Stimulated activated CD4-positive, alpha-beta T cell treated with anti-CD3 and anti-CD28 coated beads, Interleukin-2, amount 100 ng/mL, for 24 hours (primary cell): ENCODE measurements at places on chromosomes 5 and 9.

- peak; percentile 73 for DNase-seq
These were observed 6.2 kb upstream of the KLF9 start for GRCh38 chr9:70420441-70421271.

DNA sequence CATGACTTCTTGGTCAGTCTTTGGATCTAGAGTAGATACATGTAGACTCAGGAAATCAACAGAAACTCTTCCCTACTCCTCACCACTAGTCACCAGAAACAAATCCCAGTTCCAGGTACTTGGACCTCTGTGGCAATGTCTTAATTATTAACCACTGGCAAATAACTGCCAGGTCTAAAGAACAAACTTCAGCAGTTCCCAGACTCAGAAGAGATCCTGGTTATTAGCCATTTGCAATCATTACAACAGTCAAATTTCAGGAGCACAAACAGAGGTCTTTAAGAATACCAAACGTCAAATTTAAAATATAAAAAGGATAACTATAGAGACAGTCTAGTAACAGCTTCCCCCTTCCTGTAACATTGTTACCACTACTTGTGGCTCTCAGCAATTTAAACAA is 10.2 kb downstream of the DIAPH1 start:
- no peak for DNase-seq

DNA sequence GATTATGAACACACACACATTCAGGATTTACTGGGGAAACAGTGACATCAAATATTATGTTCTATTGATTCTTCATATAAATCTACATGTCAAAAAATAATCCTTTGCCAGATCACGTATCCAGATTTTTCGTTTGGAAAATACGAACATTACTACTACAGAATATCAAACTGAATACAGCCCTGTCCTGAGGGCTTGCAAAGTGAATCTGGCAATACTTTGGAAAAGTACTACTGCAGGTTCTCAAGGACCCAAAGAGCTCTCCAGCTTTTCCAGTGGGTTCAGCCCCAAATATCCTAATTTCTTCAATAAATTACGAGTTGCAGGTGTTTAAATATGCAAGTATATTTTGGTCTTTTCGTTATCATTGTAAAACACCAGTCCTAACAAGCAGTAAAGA is 411 bp upstream of the NDUFS4 start:
- no peak for DNase-seq

DNA sequence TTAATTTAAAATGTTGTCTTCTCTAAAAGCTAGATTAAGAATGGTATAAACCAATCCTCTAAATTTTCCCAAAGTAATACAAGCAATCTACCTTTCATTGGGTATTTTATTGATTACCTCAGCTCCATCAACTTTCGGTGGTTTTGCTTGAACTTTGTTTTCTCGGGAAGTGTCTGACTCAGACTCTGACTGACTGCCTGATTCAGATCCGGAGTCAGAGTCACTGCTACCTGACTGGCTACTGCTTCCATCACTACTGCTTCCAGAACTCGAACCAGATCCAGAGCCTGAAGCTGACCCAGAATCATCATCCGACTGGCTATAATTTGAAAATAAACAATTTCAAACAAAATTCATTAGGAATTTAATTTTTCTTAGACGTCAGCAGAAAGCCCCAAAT is 24.0 kb downstream of the CHD1 start:
- no peak for DNase-seq

GRCh38 chr9:35114840-35115628 is 628 bp downstream of the ATOSB start:
- peak; percentile 25 for DNase-seq

- peak; percentile 50 for DNase-seq
These were observed 67.7 kb downstream of the TENT4A start for GRCh38 chr5:6780802-6781391.

GRCh38 chr5:144436007-144436406 is 265.3 kb downstream of the KCTD16 start:
- no peak for DNase-seq

DNA sequence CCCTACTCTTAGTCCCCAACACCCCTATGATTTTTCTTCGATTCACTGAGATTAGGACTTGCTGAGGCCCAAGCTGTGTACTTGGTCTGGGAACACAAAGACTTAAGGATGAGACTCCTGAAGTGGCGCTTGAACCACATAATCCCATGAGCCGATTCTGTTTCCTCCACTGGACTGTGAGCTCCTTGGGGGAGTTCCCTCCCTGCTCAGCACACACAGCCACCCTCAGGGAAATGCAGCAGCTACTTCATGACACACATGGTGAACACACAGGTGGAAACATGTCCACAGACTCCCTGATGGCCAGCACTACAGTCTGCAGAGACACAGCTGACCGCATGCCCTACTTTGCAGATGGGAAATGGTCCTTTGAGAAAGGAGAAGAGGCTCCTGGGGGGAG is 101.1 kb downstream of the C5orf15 start:
- DNase-seq: no peak

GRCh38 chr5:87650284-87650683 is 237.6 kb upstream of the CCNH start:
- DNase-seq: no peak

GRCh38 chr5:87560528-87560927 is 147.8 kb upstream of the CCNH start:
- no peak for DNase-seq

- no peak for DNase-seq
These were observed 121.4 kb downstream of the KCTD16 start for GRCh38 chr5:144292029-144292428.

GRCh38 chr9:109466623-109467590 is 31.2 kb downstream of the PTPN3 start:
- no peak for DNase-seq

GRCh38 chr9:37209431-37210386 is 89.3 kb downstream of the ZCCHC7 start:
- no peak for DNase-seq

DNA sequence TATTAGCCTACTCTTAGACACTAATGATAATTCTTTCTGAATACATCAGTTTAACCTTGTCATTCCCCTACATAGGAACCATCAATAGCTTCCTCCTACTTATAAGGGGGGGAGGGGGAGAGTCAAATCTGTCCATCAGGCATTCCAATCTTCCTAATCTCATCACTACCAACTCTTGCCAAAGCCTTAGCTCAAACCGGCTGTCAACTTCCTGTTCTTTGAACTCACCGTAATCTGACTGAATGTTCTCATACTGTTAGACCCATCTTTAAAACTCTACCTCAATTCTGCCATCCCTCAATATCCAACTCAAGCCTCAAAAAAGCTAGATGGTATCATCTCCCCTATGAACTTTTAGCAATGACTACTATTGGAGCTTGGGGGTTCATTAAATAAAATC is 41.9 kb upstream of the RNF38 start:
- no peak for DNase-seq

DNA sequence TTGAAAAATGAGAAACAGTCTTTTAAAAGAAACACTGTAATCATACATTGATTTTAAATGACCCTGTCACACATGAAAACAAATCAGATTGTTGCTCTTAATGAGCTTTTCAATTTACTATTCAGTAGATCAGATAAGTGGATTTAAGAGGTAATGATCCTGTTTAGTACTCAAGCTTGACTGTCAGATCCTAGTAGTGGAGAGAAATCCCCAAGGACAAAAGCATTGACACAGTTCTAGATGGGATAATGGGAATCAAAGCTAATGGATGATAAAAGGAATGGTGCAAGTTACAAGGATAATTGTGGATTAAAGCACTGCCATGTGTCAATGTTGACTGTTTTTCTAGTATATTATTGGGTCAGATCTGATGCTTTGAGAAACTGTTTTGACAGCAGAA is 142.3 kb upstream of the TLX3 start:
- no peak for DNase-seq

- DNase-seq: no peak
These were observed 30.0 kb upstream of the SLC12A7 start for GRCh38 chr5:1141834-1142233.

DNA sequence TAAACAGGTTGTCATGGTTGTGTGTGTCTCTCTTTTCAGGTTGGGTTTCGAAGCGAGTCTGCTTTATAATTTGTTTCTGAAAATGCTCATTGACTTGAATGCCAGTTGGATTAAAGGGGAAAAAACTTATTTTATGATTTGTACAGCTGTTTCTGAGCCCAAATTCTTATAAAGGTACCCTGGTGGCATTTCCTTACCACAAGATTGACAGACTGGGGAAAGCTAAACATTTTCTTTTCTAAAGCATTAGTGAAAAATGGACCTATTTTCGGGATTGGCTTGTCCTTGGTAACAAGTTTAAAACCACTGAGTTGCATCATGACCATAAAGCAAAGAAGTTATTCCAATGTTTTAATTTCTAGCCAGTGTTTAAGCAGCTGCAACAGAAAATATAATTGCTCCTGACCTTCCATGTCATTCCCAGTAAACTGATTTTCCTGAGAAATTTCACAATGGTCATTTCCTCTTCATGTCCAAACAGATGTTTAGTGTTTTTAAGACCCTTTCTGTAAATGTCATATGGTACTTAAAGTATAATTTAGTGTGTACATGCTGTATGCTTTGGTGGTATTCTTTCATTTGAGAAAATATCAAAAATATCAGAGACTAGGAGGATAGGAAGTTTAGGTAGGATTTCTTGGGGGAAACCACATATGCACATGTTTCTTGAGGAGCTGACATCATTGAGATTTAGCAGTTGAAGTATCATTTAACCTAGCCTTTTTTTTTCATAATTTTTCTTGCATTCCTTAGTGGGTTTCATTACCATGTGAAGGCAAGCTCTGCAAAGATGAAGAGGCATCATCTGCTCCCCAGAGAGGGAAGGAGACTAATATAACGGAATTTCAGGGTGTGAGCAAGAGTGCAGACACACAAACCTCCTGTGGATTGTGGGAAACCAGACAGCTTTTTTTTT is 667.1 kb upstream of the RGMB start:
- DNase-seq: no peak

DNA sequence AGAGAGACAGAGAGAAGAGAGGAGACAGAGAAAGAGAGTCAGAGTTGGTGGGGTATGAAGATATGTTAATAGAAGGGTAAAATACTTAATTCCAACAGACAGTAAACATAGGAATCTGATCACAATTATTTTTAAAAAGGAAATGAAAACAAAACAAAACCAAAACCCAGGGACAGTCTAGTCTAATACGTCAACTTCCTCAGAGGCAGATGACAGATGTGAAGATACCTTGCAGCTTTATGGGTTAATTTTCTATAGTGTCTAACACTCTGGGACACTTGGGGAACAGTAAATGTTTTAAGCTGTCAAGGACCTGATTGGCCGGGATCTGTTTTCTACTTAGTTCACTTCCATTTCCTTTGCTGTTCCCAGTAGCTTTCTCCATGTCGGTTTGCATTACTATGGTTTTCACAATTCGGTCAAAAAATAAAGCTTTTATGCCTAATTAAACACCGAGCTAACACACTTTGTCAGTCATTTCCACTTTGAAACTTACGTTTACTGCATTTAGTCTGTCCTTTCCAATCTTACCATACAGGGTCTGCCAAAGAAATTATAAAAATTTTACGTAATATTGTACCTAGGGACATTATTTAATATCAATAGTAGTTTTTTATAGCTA is 216.5 kb downstream of the MCTP1 start:
- no peak for DNase-seq

GRCh38 chr9:26850995-26851394 is 41.6 kb downstream of the CAAP1 start:
- no peak for DNase-seq

DNA sequence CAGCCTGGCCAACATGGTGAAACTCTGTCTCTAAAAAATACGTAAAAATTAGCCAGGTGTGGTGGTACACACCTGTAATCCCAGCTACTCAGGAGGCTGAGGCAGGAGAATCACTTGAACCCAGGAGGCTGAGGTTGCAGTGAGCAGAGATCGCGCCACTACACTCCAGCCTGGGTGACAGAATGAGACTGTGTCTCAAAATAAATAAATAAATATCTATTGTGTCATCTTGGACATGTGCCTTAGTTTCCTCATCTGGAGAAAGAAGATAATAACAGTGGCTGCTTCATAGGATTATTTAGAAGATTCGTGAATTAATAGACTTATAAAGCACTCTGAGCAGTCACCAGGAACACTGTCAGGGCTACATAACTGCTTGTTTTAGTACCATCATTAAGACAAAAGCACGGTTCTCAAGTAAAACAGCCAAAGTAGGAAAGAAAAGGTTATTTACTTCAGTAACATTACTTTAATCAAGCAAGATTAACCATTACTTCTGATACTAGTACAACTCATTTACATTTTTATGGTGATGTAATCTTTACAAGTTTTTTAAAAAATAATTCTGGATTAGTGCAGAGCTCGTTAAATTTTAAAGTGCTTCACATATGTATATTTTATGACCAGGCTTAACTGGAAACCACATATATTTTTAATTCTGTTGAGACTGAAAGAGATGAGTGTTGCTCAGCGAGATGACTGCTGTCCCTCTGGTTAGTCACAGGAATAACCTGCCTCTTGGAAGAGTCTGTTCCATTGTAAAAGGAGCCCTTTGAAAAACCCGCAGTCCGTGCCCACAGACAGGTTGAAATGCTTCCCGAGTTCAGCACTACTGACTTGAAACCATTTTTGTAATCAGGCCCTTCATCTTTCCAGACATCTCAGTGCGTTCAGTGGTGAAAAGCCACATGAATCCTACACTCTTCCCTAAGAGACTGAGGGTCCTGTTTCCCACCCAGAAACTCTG is 36.7 kb downstream of the ANKH start:
- DNase-seq: no peak

GRCh38 chr5:116695681-116696080 is 121.1 kb upstream of the SEMA6A start:
- no peak for DNase-seq

GRCh38 chr5:164207646-164208045 is 702.2 kb downstream of the MAT2B start:
- no peak for DNase-seq

DNA sequence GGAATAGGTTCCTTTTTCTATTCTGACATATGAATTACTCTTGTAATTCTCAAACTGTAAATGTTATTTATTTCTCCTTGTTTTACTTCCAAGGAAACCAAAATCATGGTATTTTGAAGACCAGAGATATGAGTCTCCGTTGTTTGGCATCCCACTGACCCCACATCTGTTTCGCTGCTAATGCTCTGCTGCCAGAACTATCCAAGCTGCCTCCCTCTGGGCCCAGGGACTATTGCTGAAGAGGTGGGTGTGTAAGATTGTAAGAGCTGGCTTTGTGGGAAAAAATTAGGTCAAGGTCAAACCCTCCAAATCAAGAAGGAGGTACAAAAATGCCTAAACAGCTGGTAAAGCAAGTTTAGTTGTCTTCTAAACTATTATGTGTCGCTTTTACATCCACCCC is 129.4 kb upstream of the MYO10 start:
- no peak for DNase-seq

- DNase-seq: no peak
These were observed 180.0 kb upstream of the IL12B start for GRCh38 chr5:159510282-159510681.

DNA sequence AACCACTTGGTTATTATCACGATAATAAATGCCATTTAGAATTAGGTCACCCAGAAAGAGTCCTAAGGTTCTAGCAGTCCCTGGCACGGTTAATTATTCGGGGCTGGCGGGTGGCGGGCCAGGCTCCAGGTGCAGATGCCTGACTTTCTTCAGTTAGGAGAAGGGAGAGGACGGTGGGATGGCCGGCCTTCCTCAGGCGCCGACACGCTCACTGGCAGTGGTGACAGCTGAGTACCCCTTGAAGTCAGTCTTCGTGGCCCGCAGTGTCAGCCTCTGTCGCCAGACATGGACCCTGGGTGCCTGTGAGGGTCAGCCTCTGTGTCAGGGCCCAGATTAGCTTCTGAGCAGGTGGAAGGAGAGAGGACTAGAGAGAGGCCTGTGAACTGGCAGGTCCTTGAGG is 21.1 kb upstream of the EXOC3 start:
- no peak for DNase-seq
